Heart right ventricle (tissue), 16 donors: ENCODE measurements at places on chromosomes 2 and 18. TPM values are rescaled to one million over a fixed set of nuclear protein-coding genes. Genes with fewer than 3 reads are reported as not detected.

DNA sequence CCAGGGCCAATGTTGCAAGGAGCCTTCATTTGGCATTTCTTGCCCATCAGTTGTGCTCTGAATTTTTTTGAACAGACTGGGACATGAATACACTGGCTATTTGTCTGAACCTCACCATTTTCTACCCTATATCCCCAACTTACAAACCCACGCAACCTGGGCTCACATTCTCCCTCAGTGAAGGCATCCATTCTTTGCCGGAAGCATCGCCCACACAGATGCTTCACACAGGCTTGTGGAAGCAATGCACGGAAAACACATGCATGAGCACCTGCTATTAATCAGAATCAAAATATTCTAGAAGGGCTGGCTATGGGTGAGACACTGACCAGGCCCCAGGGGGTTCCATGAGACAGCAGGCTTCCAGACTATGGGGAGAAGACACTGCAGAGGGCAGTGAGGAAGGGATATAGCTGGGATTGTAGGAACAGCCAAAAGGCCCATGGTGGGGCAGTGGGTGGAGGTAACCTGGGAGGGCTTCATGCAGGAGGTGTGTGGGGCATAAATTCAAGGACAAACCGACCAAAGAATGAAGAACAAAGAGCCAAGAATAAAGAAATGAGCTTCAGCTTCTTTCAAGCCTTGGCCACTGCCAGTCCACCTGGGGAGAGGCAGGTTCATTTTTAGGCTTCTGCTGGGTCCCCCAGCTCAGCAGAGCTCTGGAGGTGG, 261.5 kb downstream of the CELF4 start:
- no peaks in the 10 kb centered on the region for H3K27me3 ChIP-seq
- no peaks in the 10 kb centered on the region for H3K36me3 ChIP-seq
- DNase-seq, result no peak
- H3K27ac ChIP-seq, result no peak overlapping the region
- H3K4me1 ChIP-seq, result peaks cover 8% of the 10 kb centered on the region

GRCh38 chr2:12007282-12007681, 260.9 kb downstream of the LPIN1 start:
- H3K36me3 ChIP-seq, result no peaks in the 10 kb centered on the region
- DNase-seq, result no peak
- H3K4me3 ChIP-seq, result no peak overlapping the region
- peaks cover 11% of the 10 kb centered on the region for H3K27me3 ChIP-seq
- no peak overlapping the region for H3K27ac ChIP-seq
- H3K4me1 ChIP-seq, result no peaks in the 10 kb centered on the region

Gene C1GALT1C1L
- total RNA-seq, result 1.4 TPM

Gene SCYGR8
- total RNA-seq, result not detected

Gene CDCA7
- total RNA-seq, result 0.73 TPM
